Heart right ventricle (tissue), 16 donors: ENCODE measurements at places on chromosomes 12 and 14. TPM values are rescaled to one million over a fixed set of nuclear protein-coding genes. Genes with fewer than 3 reads are reported as not detected.
A peak's percentile ranks its signal among the peaks of the same experiment; 100 is the strongest.

DNA sequence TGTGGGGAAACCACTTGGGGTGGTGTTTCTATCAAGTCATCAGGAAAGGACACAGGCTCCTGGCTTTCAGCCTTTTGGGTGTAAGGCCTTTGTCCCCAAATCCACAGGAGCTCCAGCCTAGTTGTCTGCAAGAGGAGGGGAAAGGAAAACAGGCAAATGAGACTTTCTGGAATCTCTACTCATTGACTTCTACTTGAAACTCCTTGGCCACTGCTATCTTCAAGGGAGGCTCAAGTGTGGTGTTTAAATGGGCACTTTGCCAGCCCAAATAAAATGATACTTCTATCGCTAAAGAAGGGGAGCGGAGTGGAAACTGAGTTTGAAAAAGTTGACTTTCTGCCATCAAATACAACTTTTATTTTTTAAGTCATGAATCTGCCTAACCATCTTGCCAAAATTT, 445.9 kb upstream of the RGS6 start:
- no peak for DNase-seq

- no peak for DNase-seq
Measured at GRCh38 chr12:132385923-132386751, 56.7 kb upstream of the GALNT9 start.

DNA sequence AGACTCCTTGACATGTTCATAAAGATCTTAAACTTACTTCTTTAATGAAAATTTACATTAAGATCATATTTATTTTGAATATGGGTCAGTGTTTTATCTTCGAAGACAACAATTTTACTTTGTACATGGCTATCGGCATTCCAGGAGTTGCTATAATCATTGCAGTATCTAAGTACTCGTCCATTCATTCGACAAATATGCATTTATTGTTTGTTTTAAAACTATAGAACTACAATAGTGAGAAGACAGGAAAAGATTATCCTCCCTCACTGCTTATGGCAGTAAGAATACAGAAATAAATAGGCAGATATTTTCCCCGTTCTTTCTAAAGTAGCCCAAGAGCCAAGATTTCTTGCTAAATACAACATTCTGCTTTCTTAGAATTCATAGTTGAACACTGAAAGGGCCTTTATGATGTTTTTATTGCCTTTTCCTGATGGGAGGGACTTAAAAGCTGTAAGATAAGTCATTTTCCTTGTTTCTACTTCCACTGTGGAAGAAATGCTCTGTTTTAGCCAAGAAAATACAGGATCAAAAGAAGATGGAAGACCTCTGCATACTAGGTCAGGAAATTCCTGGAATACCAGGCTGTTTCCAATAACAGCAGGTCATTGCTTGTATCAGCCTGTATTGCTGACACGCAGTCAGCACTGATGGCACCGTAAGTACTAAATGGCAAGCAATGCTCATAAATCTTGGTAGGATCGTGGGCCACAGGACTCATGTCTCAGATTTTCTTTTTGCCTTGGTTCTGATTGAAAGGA, 521.0 kb upstream of the ATP2B1 start:
- no peak for DNase-seq

- DNase-seq: no peak
Measured at GRCh38 chr12:108832208-108832607, 25.2 kb downstream of the SSH1 start.

DNA sequence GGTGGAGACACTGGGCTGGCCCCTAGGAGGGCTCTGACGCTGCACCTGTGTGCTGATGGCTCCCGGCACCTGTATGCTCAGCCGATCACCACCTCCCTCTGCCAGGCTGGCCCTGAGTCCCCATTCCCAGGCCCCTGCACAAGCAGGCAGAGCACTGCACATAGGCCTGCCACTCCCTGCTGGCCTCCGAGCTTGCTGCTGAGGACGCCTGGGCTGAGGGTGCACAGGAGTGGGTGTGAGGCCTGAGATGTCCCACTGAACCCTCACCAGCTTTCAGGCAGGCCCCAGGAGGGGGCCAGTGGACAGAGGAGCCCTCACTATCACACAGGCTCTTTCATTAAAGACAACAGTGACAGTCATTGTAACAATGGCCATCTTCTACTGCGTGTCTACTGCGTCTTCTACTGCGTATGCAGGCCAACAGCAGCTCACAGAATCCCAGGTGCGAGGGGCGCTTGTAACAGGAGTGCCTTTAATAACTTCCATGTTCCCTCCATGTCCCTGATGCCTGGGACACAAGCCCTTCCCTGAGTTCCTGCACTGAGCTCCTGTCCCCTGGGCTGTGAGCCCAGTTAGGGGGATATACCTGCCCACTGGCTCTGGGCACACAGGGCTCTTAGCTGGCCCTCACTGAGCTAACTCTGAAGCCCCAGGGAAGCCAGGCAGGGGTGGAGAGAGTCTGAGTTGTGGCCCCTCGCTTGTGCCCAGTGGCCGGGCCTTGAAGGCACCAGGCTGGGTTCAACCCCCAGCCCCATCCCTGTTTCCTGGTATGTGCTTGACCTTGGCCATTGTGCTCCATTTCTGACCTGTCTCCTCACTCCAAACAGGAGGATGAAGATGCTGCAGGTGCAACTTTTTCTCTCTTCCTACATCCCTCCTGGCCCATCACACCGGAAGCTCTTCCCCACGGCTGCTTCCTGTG, 71.3 kb downstream of the PRIMA1 start:
- DNase-seq: no peak

DNA sequence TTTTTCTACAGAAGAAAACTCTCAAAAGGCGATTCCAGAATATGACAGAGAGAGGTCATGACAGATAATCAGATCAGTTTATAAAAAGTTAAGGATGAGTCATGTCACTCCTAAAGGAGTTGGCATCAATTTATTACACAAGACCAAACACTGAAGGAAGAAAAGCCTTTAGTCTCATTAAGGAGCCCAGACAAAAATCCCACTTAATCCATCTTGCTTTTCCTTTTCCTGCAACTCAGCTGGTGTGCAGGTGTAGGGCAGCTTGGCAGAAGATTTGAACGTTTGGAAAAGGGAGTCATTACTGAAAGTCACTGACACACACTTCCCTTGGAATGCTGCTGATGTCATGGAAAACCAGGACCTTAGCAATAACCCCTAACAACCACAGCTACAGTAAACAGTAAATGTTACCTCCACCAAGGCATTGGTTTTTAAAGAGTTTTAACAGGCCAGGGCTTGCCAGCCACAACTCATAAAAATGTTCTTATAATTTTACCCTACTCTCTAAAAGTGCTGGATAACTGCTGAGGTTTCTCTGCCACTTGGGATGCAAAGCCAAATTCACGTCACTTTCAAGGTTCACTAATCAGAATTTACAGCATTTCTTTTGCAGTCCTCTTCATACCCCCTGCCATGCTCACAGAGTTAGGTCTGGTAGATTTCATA, 320.6 kb downstream of the RAD51B start:
- peak; percentile 72 for DNase-seq

DNA sequence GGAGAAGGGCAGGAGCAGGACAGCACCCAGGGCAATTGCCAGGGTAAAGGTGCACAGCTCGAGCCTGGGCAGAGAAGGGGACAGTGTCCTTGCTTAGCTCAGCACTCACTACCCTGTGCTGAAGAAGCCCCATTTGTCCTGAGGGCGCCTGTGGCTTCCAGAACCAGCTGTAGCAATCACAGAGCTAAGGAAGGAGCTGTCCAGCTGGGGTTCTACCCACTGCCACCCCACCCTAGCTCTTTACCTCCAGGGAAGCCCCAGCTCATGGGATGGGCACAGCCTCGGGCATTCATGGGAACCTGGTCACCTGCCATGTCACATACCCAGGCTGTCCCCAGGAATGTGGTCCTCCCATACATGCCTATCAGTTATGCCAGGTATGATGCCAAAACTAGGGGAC, 5.8 kb downstream of the LMBR1L start:
- DNase-seq: no peak

- DNase-seq: no peak
Measured at GRCh38 chr12:115323223-115323905, 639.4 kb upstream of the TBX3 start.

DNA sequence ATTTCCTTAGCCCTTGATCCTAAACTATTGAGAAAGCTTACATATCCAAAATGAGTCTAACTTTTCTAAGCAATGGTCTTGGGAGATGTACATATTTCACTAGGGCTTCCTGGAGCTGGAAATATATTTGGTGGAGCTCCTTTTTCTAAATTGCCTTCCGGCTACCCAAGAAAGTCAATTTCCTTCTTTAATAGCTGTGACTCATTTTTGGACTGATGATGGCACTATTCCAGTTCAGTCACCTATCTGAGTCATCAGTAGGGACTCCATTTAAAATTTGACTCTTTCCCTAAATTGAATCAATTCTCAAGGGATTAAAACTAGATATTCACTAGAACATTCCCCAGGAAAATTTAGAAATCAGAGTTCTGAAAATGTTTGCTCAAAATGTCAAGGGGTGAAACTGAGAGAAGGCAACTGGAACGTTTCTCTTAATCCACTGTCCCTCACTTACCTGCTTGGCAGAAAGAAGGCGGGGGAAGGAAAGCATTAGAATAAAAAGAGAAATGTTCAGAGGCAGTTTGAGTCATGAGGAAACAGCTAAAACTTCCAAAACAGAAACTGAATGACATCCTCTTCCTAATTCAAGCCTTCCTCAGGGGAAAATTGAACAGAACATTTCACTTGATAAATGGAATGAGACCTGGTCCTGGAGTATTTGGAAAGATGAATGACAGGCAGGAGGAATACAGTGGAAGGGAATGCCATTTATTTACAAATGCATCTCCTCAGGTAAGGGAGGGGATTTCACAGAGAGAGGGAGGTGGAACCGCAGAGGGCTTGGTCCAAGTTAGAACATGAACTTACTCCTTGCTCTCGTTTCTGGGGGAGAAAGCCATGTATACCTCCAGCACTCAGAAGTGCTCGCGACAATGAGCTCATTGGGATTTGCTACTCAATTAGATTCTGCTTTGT, 91.2 kb downstream of the RGS6 start:
- DNase-seq: no peak

The MYF6 gene
- polyA plus RNA-seq: not detected

DNA sequence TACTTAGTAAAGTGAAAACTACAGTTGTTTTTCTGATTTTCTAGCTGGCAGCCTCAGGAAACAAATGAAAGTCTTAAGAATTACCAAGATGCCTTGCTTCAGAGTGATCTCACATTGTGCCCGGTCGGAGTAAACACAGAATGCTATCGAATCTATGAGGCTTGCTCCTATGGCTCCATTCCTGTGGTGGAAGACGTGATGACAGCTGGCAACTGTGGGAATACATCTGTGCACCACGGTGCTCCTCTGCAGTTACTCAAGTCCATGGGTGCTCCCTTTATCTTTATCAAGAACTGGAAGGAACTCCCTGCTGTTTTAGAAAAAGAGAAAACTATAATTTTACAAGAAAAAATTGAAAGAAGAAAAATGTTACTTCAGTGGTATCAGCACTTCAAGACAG, 28.9 kb downstream of the RXYLT1 start:
- DNase-seq: no peak

The DLK1 gene
- polyA plus RNA-seq: 3.2 TPM

DNA sequence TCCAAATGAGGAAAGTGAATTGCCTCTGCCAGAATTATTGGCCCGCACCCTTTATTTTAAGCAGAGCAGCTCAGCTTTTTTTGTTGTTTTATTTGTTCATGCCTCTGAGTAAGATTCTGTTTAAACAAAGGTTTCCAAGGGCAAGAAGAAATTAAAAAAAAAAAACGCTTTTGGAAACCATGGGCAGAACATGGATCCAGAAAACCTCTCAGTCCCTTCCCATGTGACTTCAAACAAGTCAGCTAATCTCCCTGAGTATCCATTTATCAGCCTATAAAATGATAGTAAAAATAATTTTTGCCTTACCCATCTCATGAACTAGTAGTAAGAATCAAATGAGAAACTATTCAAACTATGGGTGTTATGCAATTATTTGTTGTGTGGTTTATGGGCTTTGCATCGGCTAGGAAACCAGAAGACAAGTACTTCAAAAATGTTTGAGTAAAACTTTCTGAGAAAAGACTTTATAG, 27.6 kb downstream of the KITLG start:
- DNase-seq: no peak

DNA sequence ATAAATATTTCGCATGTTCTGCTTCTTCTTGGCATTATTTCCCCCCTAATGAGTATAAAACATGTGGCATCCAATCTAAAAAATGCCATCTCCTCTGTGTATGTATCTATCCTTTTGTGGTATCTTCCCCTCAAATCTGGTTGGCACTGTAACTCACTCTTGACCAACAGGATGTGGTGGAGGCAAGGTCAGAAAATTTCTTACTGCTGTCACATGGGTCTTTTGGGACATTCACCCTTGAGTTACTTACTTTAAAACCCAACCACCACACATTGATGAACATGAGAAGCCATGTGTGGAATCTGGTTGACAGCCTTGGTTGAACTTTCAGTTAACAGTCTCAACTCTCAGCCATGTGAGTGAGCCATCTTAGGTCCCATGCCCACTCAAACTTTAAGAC, 516.9 kb downstream of the SLC16A7 start:
- no peak for DNase-seq

DNA sequence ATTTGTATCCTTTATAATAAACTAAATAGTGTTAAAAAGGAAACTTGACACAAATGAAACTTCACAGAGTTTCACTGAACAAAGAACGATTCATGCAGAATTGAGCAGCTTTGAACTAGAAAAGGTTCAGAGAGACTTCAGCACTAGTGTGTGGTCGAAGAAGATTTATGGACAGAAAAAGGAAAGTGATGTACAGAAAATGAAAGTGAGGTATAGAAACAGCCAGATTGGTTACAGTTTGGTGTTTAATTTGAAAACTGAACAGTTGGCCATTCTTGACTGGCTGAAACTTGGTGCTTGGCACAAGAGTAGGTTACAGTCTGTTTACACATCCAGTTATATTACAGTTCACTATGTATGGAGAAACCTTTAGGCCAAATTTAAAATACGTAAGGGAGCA, 207.1 kb downstream of the GALC start:
- DNase-seq: no peak

DNA sequence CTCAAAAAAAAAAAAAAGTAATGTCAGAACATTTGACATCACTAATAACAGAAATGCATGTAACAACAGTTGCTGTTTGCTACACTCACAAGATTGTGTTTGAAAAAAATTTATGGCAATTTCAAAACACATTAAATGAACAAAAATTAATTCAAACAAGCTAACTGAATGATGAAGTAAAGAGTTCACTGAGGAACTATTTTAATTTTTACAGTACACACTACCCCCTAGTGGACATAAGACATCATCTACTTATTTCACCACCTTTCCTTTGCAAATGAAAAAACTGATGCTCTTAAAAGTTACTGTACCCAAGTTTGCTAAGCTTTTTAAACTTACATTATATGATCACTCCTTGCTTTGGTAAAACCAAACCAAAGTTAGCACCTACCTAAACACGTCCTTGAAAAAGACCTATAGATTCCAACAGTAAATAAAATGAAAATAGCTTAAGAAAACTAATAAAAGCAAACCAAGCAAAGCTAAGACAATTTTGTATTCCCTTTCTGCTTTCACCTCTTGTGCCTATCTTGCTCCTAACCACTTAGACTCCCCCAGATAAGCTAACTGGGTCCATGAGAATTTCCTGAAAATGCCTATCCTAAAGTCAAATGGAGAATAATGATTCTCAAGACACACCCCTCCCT, 22.2 kb downstream of the UBE2N start:
- no peak for DNase-seq
